ENCODE measurements at places on chromosomes 16 and 17.

DNA sequence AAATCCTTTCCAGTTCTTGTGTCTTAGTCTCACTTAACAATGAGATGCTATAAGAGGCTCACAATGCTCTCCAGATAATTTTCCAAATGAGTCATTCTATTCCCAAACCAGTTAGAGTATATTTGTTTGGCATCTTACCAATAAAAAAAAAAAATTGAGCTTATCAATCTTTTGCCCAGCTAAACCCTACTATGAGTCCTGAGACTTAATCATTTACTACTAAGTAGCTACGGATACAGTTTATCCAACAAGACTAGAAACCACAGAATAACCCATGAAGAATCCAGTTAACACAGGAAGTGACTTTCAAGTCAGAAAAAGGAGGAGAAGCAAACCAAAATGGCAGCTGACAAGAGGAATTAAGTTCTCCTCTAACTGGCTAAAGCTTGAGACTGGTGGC, 330.3 kb upstream of the XYLT1 start:
- no peak for DNase-seq

DNA sequence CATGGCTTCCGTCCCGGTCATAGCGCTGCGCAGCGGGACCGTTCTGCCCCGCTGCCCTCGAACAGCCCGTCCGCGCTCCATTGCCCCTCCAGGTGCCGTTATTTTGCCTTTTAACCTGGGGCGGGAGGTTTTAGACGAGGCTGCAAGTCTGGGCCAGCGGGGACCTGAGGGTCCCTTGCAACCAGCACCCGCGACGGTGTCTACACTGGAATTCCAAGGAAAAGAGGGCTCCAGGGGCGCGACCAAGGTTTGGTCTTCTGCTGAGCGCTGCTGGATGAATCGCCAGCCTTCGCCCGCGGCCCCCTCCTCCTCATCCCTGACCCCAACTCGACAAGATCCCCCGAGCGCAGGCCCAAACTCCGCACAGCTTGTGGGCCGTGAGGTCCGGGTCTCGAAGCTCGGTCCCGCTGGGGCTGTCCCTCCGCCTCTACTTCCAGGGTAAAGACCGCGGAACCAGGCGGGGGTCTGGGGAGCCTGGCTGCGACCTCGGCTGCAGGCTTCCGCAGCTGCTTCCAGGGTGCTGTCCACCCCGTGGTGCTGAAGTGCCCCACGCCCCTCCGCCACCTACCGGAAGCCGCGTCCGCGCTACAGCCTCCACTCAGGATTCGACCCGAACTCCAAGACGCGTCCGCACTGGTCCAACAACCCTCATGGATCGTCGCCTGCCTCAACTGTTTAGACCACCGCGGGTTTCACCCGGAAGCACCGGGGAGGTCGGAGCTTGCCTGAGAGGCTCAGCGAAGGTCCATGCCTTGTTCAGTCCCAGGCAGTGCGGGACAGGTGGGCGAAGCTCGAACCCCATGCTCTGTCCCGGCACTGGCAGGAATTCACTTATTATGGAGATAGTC, 10.1 kb upstream of the CA4 start:
- DNase-seq, result no peak

DNA sequence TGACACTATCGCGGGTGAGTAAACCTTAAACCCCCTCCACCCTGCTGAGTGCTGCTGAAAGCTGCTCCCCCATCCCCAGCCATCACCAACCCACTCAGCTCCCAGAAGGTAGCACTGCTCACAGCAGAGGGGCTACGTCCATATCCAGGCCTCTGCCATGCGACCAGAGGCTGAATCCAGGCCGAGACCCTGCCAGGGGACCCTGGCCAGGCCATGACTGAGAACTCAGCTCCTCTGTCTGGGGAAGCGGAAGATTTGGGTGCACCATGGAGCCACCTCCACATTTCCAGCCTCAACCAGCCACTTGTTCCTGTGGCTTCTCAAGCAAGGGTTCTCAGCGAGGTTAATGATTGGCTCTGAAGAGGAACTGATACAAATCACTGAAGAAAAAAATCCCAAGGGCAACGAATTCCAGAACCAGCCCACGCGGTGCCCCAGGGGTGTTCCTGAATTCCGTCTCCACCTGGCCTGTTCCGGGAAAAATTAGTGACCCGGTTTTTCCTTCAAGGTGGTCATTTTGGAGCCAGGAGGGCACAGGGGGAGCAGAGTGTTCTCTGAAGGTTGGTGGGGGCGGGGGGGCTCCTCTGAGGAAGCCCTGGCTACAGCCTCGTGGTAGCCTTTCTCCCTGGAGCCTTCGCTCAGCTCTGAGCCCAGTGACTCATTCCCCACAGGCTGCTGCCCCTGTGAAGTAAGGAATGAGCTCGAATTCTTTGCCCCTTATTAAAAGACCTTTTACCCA, 9.3 kb upstream of the SLC16A5 start:
- no peak for DNase-seq

DNA sequence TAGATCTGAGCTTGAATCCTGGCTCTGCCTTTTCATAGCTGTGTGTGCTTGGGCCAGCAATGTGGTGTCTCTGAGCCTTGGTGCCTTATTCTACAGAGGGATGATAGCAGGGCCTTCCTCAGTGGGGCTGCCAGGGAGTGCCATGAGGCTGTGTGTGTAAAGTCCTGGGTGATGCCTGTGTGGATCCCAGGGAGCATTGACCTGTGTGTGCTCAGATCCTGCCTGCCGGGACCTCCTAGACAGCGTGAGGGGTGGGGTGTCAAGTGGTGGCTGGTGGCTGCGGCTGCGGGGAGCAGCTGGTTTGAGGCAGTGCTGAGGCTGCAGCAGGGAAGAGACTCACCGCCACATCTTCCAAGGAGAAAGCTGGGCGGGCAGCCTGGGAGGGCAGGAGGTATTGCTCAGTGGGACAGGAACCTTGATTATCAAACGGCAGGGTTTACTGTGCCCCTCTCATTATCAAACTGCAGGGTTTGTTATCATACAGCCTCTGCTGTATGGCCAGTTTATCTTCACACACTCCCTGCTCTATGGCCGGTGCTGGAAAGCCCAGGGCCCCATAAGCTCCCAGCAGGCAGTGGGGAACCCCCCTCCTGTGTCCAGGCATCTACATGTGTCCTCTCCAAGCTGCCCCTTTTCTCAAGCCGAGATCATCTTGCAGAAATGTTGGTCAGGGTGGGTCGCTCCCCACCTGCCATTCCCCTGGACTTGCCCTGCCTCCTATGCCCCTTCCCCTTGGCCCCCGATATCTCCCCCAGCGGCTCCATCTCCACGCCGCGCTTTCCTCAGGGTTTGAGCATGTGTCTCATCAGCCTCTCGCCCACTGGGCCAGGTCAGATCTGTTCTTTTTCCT, 3.1 kb upstream of the ADCY7 start:
- no peak for DNase-seq

- no peak for DNase-seq
Measured at GRCh38 chr16:20026361-20027072, 47.2 kb downstream of the GPR139 start.

- no peak for DNase-seq
Measured at GRCh38 chr16:1874854-1875253, 2.9 kb upstream of the MEIOB start.
